ENCODE measurements at places on chromosomes 7 and 10.
A peak's percentile ranks its signal among the peaks of the same experiment; 100 is the strongest.

GRCh38 chr7:17326378-17326777 is 27.9 kb downstream of the AHR start:
- DNase-seq, result no peak

- no peak for DNase-seq
Measured at GRCh38 chr7:11758627-11759111, 73.3 kb downstream of the THSD7A start.

GRCh38 chr7:1532456-1533254 is 2.2 kb downstream of the MAFK start:
- peak; percentile 39 for DNase-seq

DNA sequence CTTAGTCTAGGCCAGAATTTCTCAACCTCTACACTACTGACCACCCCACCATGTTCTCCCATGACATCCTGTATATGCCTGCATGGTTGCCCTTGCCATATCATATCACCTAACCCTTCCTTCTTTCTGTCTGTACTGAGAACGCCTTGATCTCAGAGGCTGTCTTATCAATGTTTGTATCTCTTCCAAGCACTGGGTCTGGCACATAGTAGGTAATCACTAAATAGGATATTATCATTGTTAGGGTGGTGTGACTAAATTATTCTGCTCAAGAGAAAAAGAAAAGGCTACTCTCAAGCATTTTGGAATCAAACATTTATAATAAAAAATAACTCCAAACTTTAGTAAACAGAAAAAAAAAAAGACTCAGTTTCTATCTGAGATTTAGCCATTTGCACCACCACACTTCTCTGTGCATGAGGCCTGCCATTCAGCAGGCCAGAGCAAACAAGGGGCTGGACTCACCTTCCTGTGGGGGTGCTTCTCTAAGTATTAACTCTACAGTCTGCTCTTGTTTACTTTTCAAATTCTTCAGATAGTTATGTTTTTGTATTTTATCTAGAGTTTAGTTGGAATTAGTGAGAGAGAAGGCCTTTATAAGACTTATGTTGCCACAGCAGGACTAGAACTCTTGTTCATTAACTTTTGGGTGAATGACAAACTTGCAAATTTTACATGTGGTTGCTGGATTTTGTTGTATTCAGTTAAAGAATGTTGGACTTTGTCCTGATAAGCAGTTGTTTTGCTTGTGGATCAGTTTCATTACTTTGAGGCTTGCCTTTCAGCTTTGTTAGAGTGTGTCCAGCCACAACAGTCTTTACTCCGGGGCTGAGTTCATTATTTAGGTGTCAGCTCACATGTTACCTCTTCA is 5.4 kb downstream of the AGBL3 start:
- DNase-seq, result no peak

GRCh38 chr10:58367069-58367468 is 18.1 kb upstream of the TFAM start:
- no peak for DNase-seq

GRCh38 chr10:129328546-129328945 is 138.5 kb upstream of the MGMT start:
- no peak for DNase-seq

GRCh38 chr7:101816595-101817470 is 593 bp upstream of the CUX1 start:
- peak; percentile 60 for DNase-seq

DNA sequence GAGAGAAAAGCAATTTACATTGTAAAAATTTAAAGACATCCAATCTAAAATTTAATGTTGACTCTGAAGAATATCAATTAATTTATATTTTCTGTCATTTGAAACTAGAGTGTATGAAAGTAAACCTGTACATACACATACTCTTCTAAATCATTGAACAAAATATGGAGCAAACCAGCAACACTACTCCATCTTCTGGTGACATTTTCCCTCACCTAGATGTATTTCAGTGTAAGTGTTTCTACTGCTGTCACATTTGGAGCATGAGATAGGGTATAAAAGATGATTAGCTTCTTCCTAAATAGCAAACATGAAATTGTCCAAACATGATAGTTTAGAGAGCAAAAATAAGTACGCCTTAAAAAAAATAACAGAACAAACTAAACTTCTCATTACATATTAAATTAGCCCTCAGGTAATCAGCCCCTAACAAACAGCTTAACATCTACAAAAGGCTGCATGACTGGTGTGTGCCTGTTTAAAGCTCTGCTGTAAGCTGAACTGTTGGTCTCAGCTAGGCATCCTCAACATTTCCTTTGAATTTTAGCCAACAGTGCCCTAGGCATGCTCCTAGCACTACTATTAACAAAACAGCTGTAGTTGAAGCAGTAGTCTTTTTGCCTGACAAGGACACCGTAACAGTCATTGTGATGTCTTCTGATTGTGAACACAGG is 189.8 kb downstream of the CTNNA3 start:
- DNase-seq, result no peak

- no peak for DNase-seq
Measured at GRCh38 chr7:150965273-150965830, 12.8 kb downstream of the KCNH2 start.

GRCh38 chr10:32174349-32174893 is 118.2 kb upstream of the KIF5B start:
- DNase-seq, result no peak

- DNase-seq, result peak; percentile 9
Measured at GRCh38 chr10:75000748-75001321, 110.6 kb upstream of the SAMD8 start.

DNA sequence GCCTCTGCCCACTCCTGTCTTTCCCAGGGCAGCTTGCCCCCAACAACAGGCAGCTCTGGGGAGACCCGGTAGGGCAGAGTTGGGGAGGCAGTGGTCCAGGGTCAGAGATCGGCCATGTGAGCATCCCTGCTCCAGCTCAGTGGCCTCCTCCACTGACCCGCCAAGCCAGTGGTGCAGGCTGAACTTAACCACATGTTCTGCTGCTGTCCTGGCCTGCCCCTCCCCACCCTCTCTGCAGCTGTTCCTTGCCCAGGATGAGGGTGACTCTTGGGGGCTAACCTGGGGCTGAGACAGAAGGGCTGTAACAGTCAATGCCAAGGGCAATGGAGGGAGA is 349.3 kb downstream of the PLXNA4 start:
- DNase-seq, result no peak

GRCh38 chr7:80335511-80336231 is 176.2 kb downstream of the GNAT3 start:
- DNase-seq, result no peak

- DNase-seq, result no peak
Measured at GRCh38 chr7:72406820-72407403, 5.2 kb downstream of the CALN1 start.

GRCh38 chr10:84140036-84140379 is 699 bp downstream of the GHITM start:
- DNase-seq, result peak; percentile 2

DNA sequence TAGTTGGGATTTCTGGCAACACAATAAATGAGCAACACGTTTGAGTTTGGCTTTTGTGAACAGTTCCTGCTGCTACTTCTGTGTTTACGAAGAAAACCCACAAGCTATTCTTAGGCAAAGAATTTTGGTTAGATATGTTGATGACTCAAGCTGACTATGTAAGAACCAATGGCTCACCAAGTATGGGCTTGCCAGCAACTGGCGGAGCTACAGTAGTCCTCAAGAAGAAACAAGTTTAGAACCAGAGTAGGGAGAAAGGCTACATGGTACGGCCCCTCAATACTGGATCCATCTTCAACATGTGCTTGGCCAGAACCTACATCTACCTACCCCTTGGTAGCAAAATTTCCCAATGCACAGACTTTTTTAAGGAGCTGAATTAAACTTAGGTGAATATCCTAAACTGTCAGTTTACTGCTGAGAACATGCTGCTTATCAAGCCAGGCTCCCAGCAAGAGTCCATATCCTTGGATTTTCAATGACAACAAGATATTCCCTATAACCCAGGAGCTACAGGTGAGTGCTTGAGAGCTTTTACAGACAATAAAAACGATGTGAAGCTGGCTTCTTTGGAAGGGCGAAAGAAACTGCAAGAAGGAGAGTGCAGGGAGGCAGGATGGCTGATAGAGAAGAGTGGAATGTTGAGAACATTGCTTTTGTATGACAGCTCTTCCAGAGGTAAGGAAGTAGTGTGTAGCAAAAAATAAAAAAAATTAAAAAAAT is 74.3 kb upstream of the ASAH2 start:
- DNase-seq, result no peak

- no peak for DNase-seq
Measured at GRCh38 chr7:17625043-17625442, 315.3 kb downstream of the SNX13 start.

Data from OCI-LY7 (cell line).